ENCODE measurements at places on chromosomes 2 and 18.
A peak's percentile ranks its signal among the peaks of the same experiment; 100 is the strongest.

DNA sequence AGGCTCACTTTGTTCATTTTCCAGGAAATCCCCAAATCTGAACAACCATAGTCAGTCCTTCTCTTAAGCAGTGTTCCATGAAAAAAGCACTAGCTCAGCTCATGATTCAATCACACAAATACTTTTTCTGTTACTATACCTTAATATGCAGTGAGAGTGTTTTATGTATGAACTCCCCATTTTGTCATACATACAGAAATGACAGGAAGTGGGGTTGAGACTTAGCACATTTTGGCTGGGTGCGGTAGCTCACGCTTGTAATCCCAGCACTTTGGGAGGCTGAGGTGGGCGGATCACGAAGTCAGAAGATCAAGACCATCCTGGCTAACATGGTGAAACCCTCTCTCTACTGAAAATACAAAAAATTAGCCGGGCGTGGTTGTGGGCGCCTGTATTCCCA, 55.2 kb upstream of the DTNB start:
- no peak for DNase-seq

DNA sequence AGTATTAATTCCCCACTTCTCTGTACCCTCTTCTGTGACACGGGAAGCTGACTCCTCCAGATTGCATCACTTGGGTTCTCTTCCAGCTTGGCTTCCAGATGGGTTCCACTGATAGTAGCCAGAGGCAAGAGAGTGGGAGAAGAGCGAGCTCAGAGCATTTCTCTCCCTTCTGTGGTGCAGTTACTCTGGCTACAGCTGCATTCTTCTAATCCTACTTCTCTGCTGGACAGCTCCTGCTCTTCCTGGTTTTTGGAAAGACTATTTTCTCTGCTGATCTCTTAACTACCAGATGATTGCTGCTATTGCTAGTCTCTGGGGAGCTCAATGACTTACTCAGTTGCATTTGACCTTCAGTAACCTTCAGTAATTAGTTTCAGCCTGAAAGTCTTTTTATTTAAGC, 187.5 kb upstream of the MAP2 start:
- DNase-seq, result no peak

GRCh38 chr18:33184175-33184574, 256.3 kb downstream of the CCDC178 start:
- no peak for DNase-seq

- DNase-seq, result no peak
Measured at GRCh38 chr18:2984091-2984490, 28.9 kb downstream of the LPIN2 start.

DNA sequence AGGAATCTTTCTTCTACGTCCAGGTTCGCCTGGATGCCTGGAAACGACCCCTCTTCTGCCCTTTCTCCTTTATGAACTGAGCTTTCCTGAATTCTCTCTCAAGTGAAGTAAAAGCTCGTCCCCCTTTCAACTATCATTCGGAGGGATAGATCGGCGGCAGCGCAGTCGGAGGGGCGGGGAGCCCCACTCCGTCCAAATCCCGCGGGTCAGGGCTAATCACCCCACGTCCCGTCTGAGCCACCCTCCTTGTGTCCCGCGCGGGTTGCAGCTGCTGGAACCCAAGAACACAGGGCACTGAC, 367 bp downstream of the FBXO48 start:
- no peak for DNase-seq

DNA sequence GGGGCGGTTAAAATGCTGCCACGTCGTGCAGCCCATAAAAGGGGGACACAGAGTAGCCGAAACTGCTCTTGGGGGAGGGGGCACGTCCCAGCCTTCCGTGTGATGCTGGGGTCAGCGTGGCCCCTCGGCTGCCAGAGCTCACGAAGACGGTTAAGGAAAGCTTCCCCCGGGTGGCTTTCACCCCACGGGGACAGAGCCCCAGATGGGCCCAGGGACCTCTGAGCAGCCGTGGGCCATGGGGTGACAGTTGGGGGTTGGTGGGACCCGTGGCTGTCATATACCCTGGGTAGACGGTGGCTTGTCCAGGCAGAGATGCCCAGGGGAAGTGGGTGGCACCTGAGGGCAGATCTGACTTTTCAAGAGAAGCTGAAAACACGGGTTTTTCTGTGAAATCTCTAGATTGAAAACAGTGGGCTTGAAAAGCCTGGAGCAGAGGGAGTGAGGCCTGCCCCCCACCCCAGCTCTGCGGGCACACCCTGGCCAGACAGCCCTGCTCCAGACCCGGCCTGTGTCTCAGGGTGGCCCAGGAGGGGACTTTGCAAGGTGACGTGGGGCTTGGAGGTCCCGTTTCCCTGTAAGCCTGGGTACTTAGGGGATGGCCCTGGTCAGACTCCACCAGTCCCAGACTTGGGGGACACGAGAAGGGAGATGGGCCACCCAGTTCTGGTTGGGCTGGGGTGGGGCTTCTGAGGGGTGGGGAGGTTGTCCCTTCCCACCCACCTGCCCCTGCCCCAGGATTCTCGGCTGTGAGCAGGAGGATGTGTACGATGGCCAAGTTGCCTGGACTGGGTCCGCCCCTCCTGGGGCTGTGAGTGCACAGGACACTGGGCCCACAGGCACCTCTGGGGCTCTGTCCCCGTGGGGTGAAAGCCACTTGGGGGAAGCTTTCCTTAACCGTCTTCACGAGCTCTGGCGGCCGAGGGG, 652 bp downstream of the NEU4 start:
- DNase-seq, result no peak

GRCh38 chr2:102271844-102272243, 39.5 kb upstream of the IL1RL1 start:
- no peak for DNase-seq

- no peak for DNase-seq
Measured at GRCh38 chr2:135202751-135203150, 150.7 kb downstream of the RAB3GAP1 start.

GRCh38 chr2:78132391-78133370, 610.5 kb upstream of the LRRTM4 start:
- no peak for DNase-seq

DNA sequence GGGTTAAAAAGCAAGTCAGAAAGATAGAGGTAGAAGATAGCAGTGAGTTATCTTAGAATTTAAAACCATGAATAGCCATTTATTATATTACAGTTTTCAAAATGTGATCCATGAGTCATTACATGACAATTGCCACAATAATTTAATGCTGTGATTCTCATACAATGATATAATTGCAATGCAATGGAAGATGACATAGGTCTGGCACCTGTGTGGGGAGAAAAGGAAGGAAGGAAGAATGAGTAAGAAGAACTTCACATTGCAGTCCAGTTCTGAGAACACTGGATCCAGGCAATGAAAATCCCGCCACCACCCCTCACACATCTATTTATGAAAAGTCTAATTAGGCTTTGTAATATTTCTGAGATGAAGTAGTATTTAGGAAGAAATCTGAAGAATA, 738.1 kb upstream of the LINC00305 start:
- no peak for DNase-seq

GRCh38 chr18:35500113-35500512, 2.4 kb upstream of the INO80C start:
- DNase-seq, result no peak

- no peak for DNase-seq
Measured at GRCh38 chr2:203549406-203549805, 14.3 kb upstream of the RAPH1 start.

DNA sequence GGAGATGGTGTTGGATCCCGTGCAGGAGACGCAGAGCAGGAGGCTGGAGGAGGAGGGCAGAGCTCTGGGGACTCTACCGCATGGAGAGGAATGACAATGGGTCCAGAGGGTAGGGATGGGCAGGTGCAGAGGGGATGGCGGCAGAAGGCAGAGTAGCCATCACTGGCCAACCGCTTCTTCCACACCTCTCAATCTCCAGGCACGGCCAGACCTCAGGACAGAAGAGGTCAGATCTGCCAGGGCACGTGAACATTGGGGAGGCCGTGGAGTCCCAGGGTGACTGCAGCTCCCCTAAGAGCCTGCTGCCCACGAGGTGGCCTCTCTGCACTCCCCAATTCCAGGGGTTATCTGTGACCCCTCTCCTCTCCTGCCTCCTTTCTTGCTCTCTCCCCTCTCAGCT, 162.7 kb upstream of the HDAC4 start:
- no peak for DNase-seq

DNA sequence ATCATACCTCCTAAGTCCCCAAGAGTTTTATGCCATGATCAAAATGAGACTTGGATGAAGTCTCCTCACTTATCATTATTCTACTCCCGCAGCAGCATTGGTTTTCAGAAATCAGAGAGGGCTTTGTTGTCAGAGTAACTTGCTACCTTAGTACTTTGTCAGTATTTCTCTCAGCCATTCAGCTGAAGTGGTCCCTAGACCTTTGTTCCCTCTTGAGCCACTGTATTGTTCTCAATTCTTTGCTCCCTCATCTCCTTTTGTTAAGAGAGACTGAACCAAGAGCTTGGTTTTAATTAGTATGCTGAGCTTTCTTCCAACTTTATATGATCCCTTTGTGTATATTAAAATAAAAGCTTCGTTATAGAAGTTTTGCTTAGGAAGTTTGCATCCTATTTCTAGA, 133.4 kb downstream of the DOCK10 start:
- DNase-seq, result no peak

- DNase-seq, result no peak
Measured at GRCh38 chr2:30193104-30193681, 38.1 kb upstream of the LBH start.

DNA sequence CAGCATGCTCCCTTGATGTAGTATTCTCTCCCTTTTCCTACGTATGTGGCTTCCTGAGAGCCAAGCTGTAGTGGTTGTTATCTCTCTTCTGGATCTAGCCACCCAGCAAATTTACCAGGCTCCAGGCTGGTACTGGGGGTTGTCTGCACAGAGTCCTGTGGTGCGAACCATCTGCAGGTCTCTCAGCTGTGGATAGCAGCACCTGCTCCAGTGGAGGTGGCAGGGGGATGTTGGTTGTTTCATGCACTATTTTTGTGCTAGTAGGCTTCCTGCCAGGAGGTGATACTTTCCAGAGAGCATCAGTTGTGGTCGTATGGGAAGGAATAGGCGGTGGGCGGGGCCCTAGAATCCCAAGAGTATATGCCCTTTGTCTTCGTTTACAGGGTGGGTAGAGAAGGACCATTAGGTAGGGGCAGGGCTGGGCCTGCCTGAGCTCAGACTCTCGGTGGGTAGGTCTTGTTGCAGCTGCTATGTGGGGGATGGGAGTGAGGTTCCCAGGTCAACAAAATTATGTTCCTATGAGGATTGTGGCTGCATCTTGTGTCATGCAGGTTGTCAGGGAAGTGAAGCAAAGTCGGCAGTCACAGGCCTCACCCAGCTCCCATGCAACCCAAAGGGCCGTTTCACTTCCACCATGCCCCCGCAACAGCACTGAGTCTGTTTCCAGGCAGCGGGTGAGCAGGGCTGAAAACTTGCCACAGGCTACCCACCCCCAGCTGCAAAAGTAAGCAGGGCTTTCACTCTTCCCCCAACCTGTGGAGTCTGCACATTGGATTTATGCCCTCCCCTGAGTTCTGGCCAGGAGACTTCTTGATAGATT, 1139.5 kb downstream of the BCL11A start:
- no peak for DNase-seq

- DNase-seq, result no peak
Measured at GRCh38 chr2:200471928-200472645, 37.8 kb downstream of the KCTD18 start.

GRCh38 chr2:159410276-159410675, 123.8 kb upstream of the WDSUB1 start:
- no peak for DNase-seq

- DNase-seq, result no peak
Measured at GRCh38 chr2:27992787-27993401, 102.4 kb downstream of the BABAM2 start.

GRCh38 chr2:68905116-68905515, 33.9 kb upstream of the BMP10 start:
- DNase-seq, result no peak

GRCh38 chr2:190267302-190267701, 52.3 kb downstream of the HIBCH start:
- no peak for DNase-seq

GRCh38 chr2:69731147-69731970, 10.6 kb upstream of the ANXA4 start:
- DNase-seq, result no peak

DNA sequence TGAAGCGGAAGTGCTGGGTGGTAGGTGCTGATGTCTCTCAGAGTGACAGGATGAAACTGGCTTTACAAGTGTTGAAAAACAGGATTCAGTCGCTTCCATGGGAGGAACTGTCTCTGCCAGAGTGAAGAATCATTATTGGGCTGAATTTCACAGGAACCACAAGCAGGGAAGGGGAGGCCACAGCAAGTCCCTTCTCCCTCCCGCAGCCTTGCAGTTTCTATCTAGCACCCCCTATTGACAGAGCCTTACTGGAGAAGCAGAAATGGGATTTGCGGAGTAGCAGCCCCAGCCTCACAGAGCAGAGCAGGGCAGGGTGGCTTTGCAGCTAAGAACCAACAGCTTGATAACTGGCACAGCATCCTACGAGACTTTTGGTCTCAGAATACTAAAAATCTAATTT, 33.3 kb upstream of the RMP24 start:
- no peak for DNase-seq

- peak; percentile 94 for DNase-seq
Measured at GRCh38 chr2:47269316-47270232, 114.5 kb upstream of the STPG4 start.

DNA sequence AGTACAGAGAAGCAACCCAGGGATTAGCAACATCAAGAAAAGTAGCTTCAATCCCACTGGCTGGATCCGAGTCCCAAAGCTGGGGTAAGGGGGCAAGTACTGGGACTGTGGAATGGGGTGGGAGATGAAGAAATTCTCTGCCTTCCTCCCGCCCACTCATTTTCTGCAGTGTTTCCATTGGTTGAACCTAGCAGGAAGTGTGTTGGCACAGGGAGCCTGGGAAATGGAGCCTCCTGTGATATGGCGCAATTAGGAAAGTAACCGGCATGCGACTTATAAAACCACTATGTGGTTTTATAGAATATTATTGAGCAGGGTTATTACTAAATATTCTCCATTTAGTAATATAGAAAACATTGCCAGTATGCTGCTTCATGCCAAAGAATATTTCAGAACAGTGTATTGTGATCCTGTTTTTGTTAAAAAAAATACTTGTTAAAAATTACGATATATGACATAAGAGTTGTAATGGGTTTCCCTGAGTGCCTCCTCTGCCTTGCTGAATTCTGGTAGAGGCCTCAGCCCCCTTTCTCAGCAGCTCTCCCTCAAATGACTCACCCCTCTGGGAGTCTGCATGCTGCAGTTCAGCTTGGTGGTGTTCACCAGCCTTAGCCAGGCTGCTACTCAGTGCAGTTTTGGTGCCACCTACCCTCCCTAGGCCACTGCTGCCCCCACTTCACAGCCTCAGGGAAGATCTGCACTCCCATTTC, 60.5 kb downstream of the HK2 start:
- DNase-seq, result no peak

- no peak for DNase-seq
Measured at GRCh38 chr2:104914509-104914908, 60.6 kb downstream of the POU3F3 start.

GRCh38 chr2:88818381-88818780, 126.9 kb downstream of the RPIA start:
- DNase-seq, result no peak

DNA sequence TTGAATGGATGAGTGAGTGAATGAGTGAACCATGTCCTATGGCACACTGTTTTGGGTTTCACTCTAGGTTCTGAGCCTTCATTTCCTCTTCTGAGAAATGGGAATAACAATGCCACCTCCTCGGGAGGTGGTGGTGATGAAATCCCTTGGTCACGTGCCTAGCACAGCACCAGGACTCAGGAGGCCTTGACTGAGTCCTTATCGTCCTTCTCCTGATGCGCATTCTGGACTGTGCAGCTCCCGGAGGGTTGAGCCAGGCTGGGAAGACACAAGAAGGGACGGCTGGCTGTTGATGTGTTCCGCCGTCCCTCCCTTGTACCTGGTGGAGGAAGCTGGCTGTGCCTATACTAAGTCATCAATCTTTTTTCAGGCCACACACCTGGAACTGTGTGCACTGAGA, 437.3 kb downstream of the ZNF521 start:
- no peak for DNase-seq

- DNase-seq, result no peak
Measured at GRCh38 chr18:70362258-70362657, 73.4 kb downstream of the SOCS6 start.
